ENCODE measurements at places on chromosomes 16 and 17.

GRCh38 chr16:81816793-81817210, 37.7 kb downstream of the PLCG2 start:
- DNase-seq: no peak

GRCh38 chr17:65584604-65585521, 23.4 kb upstream of the AXIN2 start:
- peak; percentile 15 for DNase-seq

DNA sequence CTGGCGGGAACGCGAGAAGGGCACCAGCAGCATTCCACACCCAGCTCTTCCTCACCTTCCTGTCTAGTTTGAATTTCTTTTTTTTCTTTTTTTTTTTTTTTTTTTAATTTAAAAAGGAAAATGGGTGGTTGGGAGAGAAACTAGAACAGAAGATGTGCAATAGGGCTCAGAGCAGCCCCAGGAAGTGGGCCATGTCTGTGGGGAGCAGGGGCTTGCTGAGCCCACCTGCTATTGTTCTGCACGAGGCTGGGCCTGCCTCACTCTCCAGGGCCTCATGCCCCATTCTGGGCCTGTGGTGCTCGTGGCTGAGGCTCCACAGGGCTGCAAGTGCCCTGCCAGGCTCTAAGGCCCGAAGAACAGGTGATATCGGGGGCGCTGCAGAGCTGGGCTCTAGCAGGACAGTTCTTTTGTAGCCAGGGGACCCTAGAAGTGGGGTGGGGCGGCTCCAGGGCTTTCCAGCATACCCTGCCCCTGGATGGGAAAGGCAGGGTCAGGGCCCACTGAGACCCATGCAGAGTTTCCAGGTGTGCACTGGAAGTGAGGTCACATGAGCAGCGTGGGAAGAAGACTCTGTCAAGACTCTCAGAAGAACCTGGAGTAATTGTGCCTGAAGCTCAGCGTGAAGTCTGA, 12.4 kb downstream of the MRPL27 start:
- no peak for DNase-seq

DNA sequence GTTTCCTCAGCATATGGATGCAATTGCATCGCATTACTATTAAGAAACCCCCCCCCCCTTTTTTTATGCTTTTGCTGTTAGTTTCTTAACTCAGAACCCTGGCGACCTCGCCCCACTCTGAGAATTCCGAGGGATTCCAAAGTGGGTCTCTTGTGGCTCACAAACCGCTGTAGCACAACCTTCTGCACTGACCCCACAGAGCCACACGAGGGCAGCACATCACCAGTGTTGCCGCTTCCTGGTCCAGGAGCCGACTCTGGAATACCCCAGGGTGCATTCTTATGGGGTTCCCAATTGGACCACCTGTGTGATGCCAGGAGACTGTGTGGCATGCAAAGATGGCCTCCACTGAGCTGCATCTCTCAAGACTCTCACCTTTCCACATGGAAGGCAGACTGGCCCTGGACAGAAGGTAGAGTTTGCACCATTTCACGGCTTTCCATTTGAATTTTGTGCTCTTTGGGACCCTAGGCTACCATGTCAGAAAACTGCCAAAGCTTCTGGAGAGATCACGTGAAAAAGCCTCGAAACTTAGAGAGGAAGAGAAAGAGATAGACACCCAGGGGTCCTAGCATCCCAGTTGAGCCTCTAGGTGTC, 432.7 kb upstream of the ASIC2 start:
- DNase-seq: peak; percentile 4

DNA sequence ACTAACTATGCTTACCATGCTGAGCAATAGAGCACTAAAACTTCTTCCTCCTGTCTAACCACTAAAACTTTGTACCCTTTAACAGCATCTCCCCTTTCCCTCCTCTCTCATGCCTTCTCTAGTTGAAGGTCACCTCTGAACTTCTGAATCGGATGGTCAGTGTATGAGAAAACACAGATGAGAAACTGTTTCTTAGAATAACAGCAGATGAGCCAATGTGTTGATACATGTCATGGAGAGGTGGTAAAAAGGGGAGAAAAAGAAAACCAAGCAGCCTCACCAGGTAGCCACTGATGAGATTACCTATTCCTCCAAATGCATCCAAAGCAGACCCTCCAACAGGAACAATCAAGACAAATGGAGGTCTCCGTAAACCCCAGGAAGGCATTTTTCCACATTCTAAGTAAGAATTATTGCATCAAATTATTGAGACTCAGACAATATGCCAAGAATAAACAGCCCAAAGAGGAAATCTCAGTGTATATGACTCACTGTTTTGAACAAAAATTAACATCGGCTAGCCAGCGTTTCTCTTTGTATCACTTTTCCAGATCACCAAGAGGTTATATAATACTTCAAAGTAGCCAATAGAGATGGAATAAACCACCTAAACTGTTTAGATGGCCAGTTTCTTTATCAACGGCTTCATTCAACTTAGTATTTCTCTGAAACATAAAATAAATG, 793.3 kb upstream of the SOX9 start:
- DNase-seq: no peak

- DNase-seq: no peak
These were observed 12.7 kb downstream of the SLC35B1 start for GRCh38 chr17:49694847-49695697.

DNA sequence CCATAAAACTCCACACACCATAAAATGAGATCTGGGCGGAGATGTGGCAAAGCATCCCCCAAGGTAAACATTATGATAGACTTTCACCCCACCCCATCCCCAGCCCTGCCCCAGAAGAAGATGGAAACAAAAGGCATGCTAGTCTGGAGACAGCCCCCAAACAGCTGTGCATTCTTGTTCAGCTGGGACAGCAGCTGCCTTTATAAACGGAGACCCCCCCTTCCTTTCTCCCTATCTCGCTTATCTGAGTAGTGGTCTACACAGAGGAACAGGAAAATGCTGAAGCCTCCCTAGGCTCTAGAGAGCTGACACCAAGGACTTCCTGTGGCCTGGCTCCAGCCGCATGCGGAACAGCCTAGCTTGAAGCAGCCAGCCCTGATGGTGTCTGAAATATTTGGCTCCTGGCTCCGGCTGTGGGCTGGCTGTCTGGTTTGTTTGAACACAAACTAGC, 190.3 kb upstream of the ANKFN1 start:
- DNase-seq: no peak

DNA sequence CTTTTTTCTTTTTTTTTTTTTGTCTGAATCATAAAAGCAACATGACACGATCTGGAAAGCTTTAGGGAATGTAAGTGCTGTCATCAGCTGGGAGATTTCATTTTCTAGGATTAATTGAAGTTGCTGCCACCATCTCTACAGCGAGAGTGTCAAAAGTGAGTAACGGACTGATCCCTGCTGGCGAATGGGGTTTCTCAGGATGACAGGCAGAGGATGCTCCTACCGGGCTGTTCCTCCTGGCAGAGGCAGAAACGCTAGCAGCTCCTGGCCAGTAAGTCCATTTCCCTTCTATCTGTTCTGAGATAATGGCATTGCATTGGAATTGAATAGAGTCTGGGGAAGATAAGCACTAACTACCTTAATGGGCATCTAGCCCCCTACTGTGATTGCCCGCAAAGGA, 80.5 kb upstream of the KIFC3 start:
- no peak for DNase-seq

DNA sequence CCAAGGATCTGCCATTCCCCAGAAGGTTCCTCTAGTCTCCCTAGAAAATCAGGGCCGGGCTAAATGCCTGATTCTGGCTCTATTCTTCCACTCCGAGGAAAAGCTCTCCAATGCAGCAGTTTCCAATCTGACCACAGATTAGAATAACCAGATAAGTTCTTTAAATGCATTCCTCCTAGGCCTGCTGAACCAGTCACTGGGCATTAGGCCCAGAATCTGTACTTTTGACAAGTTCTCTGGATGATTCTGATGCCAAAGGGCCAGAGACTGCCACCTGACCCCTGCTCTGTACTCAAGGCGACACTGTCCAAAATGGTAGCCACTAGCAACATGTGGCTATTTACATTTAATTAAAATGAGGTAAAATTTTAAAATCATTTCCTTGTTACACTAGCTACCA, 22.3 kb downstream of the MAP3K14 start:
- no peak for DNase-seq

- DNase-seq: no peak
These were observed 3.0 kb downstream of the DLX4 start for GRCh38 chr17:49971848-49972485.

DNA sequence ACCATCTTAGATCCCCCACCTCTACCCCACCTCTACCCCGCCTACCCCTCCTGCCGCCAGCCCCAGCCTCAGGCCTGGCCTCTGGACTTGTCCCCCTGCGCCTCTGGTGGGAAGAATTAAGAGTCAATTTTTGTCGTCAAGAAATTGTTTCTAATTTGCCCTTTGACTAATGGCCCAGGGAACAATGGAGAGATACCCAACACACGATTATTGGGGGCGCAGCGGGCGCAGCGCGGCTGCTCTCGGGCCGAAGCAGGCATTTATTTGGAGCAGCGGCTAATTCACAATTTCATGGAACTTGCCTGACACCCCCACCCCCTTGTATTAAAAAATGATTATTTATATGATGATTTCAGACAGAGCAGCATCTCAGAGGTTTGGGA, 4.4 kb upstream of the BAHCC1 start:
- no peak for DNase-seq

DNA sequence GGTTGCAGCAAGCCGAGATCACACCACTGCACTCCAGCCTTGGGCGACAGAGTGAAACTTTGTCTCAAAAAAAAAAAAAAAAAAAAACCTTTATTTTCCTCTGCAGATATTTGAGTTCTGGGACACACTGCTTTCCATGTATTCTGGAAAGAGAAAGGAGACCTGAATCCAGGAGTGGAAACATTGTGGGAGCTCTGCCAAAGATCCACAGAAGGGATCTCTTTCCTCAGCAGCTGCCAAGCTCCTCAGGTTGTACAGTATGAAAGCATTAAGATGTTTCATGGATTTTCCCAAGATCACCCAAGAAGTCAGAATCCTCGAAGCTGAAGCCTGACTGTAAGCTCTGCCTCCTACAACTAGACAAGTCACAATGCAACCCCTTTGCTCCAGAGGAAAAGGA, 13.5 kb downstream of the NPRL3 start:
- DNase-seq: no peak

- DNase-seq: no peak
These were observed 14.9 kb downstream of the NAA60 start for GRCh38 chr16:3458278-3458851.

DNA sequence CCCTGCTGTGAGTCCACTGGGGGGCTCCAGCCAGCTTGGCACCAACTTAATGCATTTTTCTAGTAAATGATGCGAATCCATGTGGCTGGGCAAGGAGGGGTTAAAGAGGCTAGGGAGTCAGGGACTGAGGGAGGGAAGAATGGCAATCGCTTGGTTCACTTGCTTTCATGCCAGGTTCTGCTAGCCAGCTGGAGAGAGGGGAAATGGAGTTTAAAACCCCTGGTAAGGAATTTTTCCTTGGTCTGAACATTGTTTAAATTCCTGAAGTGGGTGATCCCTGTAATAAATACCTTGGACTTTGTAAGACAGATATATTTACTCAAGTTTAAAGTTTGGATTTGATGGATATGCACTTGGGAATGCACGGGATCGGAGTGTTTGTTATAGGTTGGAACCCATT, 22.8 kb downstream of the ANKFN1 start:
- no peak for DNase-seq

DNA sequence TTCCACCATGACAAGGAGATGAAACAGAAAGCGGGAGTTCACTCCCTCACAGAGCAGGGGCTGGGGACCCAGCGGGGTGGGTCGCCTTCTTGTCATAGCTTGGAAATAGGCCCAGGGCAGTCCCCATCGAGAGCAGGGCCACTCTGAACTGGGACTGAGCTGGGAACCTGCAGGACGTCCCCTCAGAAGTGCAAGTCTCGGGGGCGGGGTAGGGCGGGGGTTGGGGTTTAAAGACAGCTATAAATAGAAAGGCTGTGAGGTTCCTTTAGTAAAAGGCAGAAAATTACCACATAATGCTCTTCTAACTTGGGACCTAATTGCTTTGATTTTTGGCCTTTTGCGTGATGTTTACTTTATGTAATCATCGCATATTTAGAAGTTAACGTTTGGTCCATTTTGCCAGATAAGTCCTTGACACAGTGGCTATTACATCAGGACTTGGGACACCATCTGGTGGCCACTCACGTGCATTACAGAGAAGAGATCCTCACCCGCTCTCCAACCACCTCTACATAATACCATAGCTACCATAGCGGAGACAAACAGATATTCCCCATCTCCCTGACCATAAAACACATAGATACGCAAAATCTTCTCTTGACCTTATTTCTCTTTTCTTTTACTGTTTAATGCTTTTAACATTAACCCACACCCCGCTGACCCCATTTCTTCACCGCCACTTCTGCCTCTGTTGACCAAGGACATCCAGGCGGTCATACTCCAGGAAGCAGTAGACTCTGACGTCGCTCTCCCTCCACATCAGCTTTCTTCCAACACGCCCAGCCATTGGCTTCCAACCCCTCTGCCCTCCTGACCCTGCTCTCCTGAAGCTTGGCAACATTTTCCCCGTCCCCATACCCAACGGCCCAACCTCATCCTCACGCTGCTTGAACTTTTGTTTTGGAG, 27.5 kb upstream of the PIK3R6 start:
- DNase-seq: peak; percentile 38

DNA sequence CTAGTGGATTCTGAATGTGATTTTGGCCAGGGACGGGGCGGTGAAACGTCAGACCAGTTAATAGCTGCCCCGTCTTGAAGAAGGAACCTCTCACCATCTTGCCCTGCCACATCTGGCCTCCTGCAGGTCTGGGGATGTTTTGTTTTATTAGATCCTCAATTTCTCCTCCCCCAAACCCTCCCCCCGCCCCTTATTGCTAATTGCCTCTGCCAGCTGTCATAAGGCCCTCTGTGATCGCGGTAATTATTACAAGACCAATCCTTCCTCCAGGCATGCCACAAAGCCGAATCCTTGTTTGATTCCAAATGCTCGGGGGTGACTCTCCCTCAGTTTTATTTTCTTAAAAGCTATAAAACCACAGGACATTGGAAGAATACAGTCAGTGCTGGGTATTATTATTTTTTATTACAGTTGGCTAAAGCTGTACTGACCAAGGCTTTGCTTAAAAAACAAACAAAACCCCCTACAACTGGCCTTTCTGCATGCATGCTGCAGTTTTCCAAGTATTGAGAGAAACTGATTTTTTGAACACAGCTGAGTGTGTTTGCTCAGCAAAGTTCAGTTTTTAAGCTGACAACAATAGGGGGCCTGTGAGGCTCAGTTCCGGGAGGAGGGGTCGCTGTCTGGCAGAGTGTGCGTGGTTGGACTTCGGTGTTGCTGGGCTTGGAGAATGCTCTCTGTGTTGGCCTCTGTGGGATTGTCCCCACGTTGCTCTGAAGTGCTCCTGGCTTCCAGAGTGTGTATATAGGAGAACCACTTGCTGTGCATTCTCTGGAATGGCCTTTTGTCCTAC, 1.7 kb downstream of the KSR1 start:
- DNase-seq: peak; percentile 54

DNA sequence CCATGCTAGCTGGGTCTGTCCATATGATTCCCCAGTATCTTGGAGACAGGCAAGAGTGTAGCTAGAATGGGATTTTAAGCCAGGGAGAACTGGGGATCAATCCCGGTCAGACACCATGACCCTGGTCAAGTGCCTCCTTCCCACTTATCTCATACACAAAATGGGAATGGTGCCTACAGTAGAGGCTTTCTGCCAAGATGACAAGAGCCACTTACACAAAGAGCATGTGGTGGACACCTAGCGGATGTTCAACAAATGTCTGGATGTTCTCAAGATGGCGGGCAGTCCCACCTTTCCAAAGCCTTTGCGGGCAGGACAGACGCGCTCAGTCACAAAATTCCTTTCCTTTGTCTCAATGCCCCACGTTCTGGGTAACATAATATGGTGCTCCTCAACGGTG, 57.3 kb downstream of the MAF start:
- DNase-seq: no peak

Measured in globus pallidus (tissue), 1 donor.